AG04449 (cell line): ENCODE measurements at places on chromosomes 1 and 21.

DNA sequence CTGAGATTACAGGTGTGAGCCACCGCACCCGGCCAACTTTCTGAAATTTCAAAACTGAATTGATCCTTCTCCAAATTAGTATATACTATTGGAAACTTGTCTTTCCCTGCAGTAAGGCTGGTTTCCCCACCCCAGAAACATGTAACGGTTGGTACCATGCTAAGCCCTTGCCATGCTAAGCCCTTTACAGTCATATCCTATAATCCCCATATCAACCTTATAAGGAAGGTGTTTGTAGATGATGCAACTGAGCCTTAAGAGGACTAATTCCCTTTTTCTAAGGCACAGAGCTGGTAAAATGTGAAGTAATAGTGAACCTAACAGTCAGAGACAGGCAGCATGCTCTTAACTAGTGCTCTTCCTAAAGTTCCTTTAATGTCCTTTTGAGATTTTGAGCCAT is 413.7 kb downstream of the DISC1 start:
- DNase-seq, result no peak

DNA sequence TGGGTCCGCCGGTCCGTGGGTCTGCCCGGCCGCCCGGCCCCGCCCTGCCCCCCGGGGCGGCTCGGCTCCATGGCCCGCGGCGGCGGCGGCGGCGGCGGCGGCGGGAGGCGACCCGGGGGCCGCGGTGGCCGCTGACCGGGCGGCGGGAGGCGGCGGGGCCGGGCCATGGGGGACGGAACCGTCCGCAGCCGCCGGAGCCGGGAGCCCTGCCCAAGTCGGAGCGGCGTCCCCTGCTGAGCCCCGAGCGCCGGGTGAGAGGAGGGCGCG is 184 bp downstream of the B4GALT2 start:
- DNase-seq, result no peak

- no peak for DNase-seq
Observed at GRCh38 chr1:56525489-56526041, 53.8 kb downstream of the PLPP3 start.

GRCh38 chr1:160261556-160261892 is 825 bp downstream of the DCAF8 start:
- peak; percentile 52 for DNase-seq

GRCh38 chr1:152186556-152187285 is 27.7 kb upstream of the RPTN start:
- no peak for DNase-seq
